SK-MEL-5 (cell line): ENCODE measurements at places on chromosomes 12 and 14. TPM values are rescaled to one million over a fixed set of nuclear protein-coding genes. Genes with fewer than 3 reads are reported as not detected.

ERBB3 gene
- 114 and 125 TPM in 2 replicates for total RNA-seq

SAV1 gene
- 26.3 and 27.4 TPM in 2 replicates for total RNA-seq

ZDHHC22 gene
- 0.08 and 0.13 TPM in 2 replicates for total RNA-seq

KRT80 gene
- total RNA-seq = 0.11 TPM in 2 replicates

PRB2 gene
- not detected in 2 replicates for total RNA-seq

EPYC gene
- 0.87 and 1.0 TPM in 2 replicates for total RNA-seq

ADCK1 gene
- 5.9 and 6.5 TPM in 2 replicates for total RNA-seq

SCN8A gene
- 1.0 and 1.1 TPM in 2 replicates for total RNA-seq

KERA gene
- not detected in 2 replicates for total RNA-seq

ACOT6 gene
- total RNA-seq = 0.18 TPM in 1 of 2 replicates, not detected in the other

EIF2S3B gene
- 1.3 and 2.5 TPM in 2 replicates for total RNA-seq

- no peak for DNase-seq
Observed at GRCh38 chr14:23434488-23435222, 805 bp downstream of the MYH7 start.

GRCh38 chr12:98743362-98743953 lies 98.4 kb downstream of the APAF1 start:
- DNase-seq = peak; percentile 70

- DNase-seq = no peak
Observed at GRCh38 chr12:108338915-108339657, at the start of gene CMKLR1. CMKLR1 (minus strand) TSS chr12:108339311; CDS start chr12:108293591, 45,720 bp downstream.

DNA sequence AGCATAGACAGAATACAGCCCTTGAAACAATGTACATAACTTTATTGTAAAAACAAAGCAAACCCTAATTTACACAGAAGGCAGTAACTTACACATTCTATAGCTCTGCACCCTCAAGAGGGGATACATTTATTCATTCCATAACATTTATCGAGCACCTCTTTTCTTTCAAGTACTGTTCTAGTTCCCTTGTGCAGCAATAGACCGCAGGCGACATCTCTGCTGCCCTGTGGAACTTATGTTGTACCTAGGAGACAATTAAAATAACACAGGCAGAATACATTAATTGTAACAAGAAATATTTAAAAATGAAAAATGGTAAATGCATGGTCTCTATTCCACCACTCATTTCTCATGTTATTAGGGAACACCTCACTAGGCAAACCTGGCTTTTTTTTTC lies 1.4 kb upstream of the ARHGDIB start:
- no peak for DNase-seq

DNA sequence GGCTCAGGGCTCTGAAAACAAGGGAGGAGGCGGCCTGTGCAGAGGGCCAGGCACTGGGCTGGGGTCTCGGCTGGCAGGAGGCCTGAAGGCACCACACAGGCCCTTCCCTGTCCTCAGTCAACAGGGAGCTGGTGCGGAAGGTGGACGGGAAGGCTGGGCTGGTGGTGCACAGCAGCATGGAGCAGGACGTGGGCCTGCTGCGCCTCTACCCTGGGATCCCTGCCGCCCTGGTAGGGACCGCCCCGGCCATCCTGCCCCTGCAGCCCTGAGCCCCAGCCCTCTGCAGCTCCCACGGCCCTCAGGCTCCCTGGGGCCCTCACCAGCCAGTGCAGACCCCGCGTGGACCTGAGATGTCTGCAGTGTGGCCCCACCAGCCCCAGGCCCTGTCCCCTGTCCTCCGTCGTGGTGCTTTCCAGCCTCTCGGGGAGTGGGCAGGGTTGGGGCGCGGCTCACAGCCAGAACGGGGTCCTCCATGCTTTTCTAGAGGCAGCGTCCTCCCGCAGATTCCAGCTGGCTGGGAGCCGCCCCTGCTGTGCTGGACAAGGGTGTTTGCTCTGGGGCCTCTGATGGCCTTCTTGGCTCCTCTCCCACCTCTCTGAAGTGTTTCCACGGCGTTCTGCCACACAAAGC lies 18.1 kb downstream of the ASPG start:
- no peak for DNase-seq

DNA sequence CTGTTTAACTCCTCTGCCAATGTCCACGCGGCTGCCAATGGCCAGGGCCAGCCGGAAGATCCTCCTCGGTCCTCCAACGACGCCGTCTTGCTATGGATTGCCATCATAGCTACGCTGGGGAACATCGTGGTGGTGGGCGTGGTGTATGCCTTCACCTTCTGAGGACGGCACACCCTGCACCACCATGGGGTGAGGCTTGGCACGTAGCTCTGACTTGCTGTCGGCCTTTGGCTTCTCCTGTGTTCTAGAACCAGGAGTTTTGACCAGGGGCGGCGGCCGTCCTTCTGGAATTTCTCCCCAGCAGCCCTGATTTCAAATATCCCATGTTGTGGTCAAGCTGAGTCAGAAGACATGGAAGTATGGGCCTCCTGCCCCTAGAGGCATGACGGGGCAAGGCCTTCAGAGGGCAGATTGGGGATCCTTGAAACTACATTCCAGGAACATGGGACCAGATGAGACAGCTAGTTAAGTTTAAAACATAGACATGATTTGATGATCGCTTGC lies 47.5 kb downstream of the C14orf132 start:
- DNase-seq = no peak

GRCh38 chr12:20450591-20451180 lies 82.3 kb downstream of the PDE3A start:
- DNase-seq = no peak

DNA sequence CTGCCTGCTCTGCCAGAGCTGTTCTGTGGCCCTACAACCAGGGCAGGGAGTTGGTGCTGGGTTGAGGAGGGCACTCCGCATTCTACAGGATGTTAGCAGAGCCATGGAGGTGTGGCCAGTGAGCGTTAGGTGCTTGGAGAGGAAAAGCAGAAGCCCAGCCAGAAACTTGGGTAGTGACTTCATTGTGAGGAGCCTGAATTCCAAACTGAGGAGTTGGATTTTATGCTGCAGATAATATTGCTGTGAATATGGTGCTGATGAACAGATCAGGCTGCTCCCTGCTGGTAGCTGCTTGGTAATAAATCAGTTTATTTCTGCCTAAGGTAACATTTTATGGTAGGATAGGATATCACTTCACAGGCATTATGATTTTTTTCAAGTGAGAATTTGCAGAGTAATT lies 7.1 kb upstream of the CCDC175 start:
- peak; percentile 23 for DNase-seq

DNA sequence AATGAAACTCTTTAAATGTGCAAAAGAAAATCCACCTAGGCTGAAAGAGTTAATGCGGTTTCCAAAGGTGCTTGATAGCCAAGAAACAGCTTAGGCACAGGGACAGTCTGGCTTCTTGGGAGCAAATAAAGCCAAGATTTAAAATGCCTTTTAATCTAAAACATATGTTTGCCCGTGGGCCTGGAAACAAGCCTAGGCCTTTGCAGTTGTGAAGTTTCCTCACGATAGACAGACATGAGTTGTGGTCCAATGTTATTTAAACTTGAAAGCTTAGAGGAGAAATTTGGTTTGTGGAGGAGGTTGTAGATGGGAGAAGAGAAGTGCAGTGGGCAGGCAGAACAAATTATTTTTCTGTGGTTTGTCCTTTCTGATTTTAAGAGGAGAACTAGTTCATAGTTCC lies 29.8 kb downstream of the PROX2 start:
- DNase-seq = no peak

DNA sequence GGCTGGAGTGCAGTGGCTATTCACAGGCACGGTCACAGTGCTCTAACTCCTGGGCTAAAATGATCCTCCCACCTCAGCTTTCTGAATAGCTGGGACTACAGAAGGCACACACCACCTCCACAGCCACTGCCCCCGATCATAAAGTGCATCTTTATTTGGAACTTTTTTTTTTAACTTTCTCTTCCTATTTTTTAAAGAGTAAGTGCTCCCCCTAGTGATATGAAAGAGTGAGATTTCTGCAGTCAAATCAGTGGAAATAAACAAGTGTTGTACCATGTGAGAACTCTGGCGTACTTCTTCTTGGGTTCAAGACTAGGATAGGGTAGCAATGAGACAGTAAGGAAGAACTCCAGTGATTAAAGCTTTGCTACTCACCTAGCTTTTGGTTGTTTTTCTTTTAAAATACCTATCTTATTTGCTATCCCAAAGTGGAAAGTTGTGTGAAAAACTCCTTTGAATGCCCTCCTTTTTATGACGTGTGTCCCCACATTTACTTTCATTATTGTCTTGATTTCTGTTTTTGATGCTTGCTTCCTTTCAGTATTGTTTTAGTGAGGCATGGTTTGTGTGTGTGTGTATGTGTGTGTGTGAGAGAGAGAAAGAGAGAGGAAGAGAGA lies 6.6 kb downstream of the PPP4R4 start:
- peak; percentile 89 for DNase-seq

DNA sequence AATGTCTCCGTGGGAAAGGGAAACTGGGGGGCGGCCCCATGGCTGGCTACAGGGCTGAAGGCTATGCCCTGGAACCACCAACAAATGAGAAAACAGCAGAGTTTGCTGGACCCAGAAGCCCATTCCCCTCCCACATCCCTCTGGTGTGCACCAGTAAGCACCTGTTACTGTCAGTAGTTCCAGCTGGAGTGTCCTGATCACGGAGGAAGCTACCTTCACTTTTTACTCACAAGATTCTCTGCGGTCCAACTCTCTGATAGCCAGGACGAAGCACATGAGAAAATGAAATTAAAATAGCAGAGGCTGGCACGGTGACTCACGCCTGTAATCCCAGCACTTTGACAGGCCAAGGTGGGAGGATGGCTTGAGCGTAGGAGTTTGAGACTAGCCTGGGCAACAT lies 22.7 kb upstream of the MEG3 start:
- DNase-seq = no peak

- no peak for DNase-seq
Observed at GRCh38 chr14:69500736-69501135, 16.2 kb downstream of the PLEKHD1 start.

- DNase-seq = no peak
Observed at GRCh38 chr12:4809449-4810218, 89.4 kb downstream of the GALNT8 start.

DNA sequence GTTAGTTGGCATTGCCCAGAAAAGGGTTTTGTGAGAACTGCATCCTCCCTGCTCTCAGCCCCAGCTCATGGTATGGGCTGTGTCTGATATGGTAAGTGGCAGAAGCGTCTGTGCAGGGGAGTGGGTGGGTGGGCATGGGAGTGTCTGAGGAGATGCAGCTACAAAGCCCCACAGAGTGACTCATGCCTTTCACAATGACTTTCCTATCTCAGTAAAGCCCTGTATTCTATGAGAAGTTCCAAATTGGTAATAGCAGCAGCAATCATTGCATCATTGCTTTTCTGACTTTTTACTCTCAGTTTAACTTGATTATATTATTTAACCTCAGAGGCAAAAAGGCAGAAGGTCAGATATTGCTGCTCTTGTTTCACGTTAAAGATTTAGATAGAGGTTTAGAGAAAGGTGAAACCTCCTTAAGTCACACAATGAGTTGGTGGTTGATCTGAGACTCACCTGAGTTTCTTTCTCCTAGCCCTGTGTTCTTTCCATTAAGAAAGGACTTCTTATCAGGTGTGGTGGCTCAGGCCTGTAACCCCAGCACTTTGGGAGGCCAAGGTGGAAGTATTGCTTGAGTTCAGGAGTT lies 171.7 kb downstream of the SLC5A8 start:
- DNase-seq = no peak
